ENCODE measurements at places on chromosomes 13 and 19. TPM values are rescaled to one million over a fixed set of nuclear protein-coding genes. Genes with fewer than 3 reads are reported as not detected.
A peak's percentile ranks its signal among the peaks of the same experiment; 100 is the strongest.

GRCh38 chr19:51124729-51125128, at the start of gene SIGLEC9:
Gene SIGLEC9, plus strand, starts transcription at chr19:51124906. Its CDS starts 69 bp downstream, at chr19:51124975.
- DNase-seq: no peak

KCNK6 gene
- 9.7 TPM for total RNA-seq

DNA sequence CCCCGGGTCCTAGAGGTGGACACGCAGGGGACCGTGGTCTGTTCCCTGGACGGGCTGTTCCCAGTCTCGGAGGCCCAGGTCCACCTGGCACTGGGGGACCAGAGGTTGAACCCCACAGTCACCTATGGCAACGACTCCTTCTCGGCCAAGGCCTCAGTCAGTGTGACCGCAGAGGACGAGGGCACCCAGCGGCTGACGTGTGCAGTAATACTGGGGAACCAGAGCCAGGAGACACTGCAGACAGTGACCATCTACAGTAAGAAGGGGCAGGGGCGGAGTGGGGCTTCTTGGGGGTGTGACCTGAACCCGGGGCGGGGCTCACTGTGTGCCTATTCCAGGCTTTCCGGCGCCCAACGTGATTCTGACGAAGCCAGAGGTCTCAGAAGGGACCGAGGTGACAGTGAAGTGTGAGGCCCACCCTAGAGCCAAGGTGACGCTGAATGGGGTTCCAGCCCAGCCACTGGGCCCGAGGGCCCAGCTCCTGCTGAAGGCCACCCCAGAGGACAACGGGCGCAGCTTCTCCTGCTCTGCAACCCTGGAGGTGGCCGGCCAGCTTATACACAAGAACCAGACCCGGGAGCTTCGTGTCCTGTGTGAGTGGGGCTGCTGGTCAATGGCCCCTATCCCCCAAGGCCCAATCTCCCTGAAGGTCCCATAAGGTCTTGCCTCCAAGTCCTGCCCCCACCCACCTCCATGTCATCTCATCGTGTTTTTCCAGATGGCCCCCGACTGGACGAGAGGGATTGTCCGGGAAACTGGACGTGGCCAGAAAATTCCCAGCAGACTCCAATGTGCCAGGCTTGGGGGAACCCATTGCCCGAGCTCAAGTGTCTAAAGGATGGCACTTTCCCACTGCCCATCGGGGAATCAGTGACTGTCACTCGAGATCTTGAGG, 2.4 kb upstream of the ICAM4 start:
- DNase-seq: no peak

GRCh38 chr19:7871437-7872305, 2.5 kb downstream of the PRR36 start:
- peak; percentile 97 for DNase-seq

DNA sequence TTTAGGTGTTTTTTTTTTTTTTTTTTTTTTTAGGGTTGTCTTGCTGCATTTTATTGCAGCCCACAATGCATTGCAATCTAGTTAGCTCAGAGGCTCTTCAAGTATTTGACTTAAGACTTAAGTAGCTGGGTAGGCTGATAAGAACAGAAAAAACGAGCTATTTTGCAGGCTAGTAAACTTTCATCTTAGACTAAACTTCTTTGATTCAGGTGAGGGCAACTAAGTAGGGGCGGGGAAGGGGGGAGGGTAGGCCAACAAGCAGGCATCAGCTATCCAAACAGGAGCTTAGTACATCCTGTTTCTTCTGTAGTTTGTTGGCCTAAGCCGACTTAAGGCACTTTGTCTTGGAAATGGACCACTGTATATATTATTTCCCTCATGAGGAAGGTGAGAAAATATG, 4.9 kb upstream of the TDRD3 start:
- DNase-seq: no peak

GRCh38 chr13:39034085-39034484, 3.8 kb downstream of the PROSER1 start:
- DNase-seq: no peak

DNA sequence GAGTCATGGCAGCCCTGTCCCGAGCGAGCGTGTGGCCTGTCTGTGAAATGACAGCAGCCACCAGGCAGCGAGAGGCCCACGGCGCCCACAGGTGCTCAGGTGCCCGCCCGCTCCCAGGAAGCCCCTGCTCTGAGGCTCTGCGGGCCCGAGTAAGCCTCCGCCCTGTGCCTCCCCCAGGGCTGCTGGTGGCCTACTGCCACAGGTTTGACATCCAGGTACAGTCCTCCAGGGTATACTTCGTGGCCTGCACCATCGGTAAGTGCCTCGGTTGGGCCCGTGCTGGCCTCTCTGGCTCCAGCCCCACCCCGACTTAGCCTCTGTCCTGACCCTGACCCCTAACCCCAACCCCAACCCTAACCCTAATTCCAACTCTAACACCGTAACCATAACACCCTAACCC, 15.0 kb upstream of the TMPRSS9 start:
- no peak for DNase-seq

GRCh38 chr13:20891768-20892167, 10.8 kb downstream of the XPO4 start:
- DNase-seq: no peak

- no peak for DNase-seq
Observed at GRCh38 chr13:37599519-37599918, 951 bp upstream of the POSTN start.

DNA sequence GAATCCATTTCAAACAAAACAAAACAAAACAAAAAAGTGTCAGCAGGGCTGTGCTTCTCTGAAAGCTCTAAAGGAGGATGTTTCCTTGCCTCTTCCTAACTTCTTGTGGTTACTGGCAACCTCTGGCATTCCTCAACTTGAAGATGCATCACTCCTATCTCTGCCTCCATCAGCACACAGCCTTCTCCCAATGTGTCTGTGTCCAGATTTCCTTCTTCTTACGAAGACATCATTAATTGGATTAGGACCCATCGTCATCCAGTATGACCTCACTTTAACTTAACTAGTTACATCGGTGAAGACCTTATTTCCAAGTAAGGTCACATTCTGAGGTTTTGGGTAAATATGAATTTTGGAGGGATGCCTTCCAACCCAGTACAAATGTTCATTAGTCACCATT, 33.8 kb upstream of the GTF2F2 start:
- peak; percentile 76 for DNase-seq

DNA sequence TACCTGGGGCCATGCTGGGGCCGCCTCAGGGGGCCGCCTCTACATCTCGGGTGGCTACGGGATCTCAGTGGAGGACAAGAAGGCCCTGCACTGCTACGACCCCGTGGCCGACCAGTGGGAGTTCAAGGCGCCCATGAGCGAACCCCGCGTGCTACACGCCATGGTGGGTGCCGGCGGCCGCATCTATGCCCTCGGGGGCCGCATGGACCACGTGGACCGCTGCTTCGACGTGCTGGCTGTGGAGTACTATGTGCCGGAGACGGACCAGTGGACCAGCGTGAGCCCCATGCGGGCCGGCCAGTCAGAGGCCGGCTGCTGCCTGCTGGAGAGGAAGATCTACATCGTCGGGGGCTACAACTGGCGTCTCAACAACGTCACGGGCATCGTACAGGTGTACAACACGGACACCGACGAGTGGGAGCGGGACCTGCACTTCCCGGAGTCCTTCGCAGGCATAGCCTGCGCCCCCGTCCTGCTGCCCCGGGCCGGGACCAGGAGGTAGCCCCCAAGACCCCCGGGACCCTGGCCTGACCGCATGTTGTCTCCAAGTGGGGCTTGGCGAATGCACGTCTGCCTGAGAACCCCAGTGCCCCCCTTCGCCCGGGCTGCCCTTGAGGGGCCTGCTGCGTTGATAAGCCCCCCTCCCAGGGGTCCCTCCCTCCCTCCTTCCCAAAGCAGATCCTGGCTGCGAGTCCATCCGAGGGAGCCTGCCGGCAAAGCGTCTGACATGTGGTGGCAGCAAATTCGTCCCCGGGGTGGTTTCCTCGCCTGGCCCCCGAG, 14.5 kb upstream of the CRTC1 start:
- DNase-seq: no peak

PSG6 gene
- total RNA-seq: not detected

DNA sequence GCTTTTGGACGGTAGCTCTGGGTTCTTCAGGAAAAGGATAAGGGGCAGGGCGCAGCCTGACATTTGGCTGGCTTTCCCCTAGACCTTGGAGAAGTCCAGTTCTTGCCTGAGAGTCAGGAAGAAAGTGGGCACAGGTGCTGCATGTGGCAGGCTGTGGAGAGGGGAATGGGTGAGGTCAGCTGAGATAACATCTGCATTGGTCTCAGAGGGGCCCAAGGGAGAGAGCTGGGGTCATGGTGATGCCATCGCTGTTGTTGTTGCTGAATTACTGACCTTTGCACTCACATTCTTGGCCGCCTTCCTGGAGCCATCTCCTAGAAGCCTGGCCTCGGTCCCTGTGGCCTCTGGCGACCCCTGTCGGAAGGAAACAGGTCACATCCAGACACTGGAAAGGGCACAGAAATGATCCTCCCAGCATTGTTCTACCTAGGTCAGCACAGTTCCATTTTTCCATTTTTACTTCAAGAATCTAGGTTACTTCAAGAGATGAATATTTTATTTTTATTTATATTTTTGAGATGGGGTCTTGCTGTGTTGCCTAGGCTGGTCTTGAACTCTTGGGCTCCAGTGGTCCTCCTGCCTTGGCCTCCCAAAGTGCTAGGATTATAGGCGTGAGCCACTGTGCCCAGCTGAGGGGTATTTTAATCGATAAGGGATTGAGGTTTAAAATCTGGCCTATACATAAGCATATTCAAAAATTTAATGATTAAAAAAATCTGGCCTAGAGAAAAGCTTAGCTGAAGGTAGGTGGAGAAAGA, 6.5 kb upstream of the LIPE start:
- peak; percentile 85 for DNase-seq

GRCh38 chr13:105573136-105573535, 962.3 kb downstream of the EFNB2 start:
- no peak for DNase-seq

GRCh38 chr19:4138445-4138844, 14.5 kb upstream of the MAP2K2 start:
- DNase-seq: no peak

- DNase-seq: no peak
Observed at GRCh38 chr19:29521291-29522075, 4.3 kb upstream of the VSTM2B start.

DNA sequence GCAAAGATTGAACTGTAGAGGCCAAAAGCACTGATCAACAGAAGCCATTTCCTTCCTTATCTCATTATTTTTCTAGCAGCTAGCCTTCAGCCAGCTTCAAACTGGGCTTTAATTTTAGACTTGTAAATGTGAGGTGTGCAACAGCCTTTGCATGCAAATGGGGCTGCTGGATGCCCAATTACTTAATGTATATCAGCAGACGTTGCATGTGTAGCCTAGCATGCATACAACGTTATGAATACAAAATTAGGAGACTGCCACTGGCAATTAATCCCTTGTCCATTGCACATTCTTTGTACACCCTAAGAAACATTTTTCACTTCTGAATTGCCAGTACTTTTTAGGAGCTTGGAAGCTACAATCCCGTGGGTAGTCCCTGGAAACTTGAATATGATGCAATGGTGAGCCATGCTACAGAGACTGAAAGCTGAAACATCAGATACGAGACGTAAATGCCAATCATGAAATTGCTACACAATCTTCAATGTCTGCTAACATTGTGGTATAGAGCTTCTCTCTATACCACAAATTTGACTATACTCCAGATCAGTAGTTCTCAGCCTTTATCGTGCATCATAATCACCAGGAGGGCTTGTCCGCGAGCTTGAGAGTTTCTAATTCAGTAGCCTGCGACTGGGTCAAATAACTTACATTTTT, 20.2 kb downstream of the EPSTI1 start:
- DNase-seq: no peak

KLK4 gene
- total RNA-seq: not detected

MYADM gene
- total RNA-seq: 18.7 TPM

GRK1 gene
- not detected for total RNA-seq

DNA sequence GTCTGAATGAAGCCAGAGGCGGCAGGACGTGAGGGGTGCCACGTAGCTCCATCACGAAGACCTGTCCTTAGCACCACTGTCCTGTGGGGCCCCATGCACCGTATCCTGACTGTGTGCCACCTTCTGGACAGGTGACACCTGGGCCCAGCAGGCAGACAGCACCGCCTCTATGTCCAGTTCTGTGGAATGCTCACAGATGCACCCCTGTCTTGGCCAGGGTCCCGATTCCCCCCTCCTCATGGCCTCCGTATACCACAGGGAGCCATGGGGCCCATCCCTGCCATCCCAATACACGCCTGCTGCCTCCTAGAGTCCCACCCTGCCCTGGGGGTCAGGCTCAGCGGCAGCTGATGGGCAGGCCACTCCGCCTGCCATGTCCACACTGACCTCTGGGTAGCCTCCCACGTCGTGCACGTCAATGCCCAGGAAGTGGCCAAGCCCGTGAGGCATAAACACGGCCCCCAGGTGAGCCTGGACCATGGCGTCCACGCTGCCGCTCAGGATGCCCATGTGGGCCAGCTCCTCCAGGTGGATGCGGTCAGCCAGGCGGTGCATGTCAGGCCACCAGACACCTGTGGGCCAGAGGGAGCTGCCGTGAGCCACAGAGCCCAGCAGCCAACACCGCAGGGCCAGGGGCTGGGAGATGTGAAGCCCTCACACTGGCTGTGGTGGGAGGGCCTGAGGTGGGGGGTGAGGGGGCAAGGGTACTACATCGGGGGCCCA, 17.6 kb downstream of the CEBPG start:
- no peak for DNase-seq

DNA sequence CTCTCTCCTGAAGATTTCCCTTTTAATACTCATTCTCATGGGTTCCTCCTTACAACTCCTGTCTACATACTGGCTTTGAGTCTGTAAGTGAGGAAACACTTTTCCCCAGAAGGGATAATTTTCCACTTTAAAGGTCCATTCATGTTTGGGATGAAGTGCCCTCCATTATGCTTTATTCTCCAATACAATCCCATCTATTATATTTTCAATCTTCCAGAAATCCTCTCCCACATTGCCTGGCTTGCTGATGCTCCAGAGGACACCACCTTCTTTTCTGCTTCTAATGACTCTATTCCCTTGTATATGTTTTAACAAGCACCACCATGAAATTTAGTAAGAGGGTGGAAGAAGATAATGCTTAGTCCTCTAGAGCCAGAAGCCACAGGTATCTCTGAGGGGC, 92.7 kb upstream of the NBEA start:
- no peak for DNase-seq

DNA sequence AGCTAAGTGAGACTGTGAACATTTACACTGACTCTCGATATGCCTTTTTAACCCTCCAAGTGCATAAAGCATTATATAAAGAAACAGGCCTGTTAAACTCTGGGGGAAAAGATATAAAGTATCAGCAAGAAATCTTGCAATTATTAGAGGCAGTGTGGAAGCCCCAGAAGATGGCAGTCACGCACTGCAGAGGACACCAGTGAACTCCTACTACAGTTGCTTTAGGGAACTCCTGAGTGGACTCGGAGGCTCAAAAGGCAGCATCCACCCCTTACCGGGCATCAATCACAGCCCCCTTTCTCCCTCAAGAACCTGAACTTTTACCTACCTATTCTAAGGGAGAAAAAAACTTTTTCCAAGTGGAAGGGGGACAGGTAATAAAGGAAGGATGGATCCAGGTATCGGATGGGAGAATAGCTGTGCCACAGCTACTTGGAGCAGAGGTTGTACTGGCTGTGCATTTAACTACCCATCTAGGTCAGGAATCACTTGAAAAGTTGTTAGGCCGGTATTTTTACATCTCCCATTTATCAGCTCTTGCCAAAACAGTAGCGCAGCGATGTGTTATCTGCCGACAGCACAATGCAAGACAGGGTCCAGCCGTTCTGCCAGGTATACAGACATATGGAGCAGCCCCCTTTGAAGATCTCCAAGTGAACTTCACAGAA, 80.1 kb downstream of the ZNF486 start:
- no peak for DNase-seq

TEX26 gene
- total RNA-seq: not detected

GRCh38 chr19:42174958-42175734, 42.3 kb downstream of the DEDD2 start:
- DNase-seq: no peak

ZNF536 gene
- not detected for total RNA-seq

- no peak for DNase-seq
Observed at GRCh38 chr13:105509981-105510762, 1025.3 kb downstream of the EFNB2 start.

HIPK4 gene
- total RNA-seq: 0.22 TPM
